Fibroblast of skin of back (primary cell): ENCODE measurements at places on chromosomes 7 and 10.

DNA sequence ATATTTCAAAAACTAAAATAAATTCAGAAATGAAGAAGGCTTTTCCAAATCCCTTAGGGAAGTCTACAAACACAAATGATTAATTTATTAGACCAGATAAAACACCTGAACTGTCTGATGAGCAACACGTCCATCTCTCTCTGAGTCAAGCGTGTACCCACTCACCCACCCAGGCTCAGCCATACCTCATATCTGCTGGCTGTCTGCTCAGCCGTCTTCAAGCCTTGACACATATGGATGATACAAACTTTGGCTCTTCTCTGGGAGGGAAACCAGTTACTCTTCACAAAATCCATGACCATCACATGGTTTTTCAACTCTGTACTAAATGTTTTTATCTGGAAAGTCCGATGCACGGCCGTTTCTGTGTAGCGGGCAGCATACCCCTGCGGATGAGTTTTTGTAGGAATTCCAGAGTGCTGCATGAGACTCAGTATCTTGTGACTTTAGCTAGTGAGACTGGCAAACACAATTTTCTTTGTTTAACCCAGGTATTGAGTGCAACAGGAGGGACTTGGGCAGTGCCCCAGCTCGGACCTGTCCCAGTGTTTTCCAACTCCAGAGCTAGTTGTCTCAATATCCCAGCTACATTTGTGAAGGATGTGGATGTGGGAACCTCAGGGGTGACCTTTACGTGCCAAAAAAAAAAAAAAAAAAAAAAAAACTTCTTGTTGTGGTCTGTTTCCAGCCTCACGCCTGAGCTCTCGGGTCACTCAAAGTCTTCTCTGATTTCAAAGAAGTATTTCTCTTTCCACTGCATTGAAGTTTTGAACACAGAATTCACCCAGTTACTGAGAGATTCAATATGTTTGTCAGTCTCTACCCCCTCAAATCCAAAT is at the start of gene C10orf90:
Gene C10orf90, minus strand, starts transcription at position 638 of the 839 bp plus-strand sequence. Its CDS starts 213 bp downstream, at position 425.
- DNase-seq: no peak

DNA sequence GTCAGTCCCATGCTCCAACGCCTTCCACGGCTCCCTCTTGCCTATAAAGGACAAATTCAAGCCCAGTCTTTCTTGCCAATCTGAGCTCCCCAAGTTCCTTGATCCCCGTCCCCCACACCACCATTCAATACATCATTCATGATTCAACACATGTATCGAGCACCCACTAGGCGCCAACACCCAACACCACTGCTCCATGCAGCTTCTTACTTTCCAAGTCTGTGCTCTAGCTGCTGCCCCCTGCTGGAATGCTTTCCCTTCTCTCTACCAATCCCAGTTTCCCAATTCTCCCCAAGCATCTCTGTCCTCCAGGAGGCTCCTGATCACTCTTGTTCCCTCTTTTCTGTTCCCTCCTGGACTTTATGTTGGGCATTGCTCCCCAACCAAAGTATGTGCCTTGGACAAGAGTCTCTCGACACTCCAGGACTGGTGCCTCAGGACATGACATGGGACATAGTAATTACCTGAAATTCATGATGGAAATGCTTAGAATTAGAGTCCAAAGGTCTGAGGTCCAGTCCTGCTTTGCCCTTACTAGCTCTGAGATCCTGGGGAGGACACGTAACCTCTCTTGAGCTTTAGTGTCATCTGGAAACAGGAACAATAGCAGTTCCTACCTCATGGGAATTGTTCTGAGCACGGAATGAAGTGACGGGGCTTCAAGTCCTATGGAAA is 172.7 kb downstream of the NEURL1 start:
- DNase-seq: no peak

GRCh38 chr10:83346266-83346910 is 792.9 kb upstream of the GHITM start:
- DNase-seq: peak; percentile 86

DNA sequence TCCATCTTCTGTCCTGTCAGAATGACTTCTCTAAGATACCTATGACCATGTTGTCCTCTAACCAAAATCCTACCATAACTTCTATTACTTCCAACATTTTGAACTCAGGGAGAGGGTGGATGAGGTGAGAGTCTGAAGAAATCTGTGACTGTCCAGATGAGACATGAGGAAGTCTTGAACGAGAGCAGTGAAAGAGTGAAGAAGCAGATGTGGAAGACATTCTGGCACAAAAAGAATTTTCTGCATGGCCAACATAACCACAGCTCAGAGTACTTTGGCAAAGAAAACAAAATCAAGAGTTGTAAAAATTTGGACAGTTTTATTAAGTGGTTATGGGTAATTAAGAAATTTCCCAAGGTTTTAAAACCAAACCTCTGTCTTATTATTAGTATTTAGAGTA is 141.6 kb downstream of the CPEB3 start:
- no peak for DNase-seq

- peak; percentile 54 for DNase-seq
These were observed 72.5 kb downstream of the C10orf90 start for GRCh38 chr10:126598009-126598408.

- no peak for DNase-seq
These were observed 7.5 kb downstream of the PRKAG2 start for GRCh38 chr7:151869455-151869854.

DNA sequence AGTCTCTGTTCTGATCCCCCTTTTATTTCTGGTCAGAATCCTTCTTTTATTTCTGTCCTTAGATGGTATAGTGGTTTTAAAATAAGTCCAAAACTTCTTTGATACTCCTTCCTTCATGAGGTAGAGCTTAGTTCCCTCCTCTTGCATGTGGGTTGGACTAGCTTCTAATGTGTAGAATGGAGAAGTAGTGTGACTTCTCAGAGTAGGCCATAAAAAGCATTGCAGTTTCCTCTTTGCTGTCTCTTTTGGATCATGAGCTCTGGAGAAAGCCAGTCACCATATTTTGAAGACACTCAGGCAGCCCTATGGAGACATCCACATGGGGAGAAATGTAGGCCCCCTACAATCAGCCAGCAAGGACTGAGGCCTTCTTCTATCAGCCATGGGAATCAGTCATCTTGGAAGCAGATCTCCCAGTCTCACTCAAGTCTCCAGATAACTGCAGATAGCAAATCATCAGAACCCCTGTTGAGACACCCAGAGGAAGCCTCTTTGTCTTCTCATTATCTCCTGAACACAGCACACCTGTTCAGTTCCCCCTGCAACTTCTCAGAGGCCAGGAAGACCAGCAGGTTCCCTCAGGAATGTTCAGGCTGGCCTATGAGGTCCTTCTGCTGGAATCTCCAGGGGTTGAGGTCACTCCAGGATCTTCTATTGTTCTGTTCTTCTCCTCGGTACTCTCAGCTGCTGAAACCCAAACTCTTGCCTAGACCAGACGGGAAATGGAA is 511.9 kb upstream of the ZMIZ1 start:
- DNase-seq: no peak

DNA sequence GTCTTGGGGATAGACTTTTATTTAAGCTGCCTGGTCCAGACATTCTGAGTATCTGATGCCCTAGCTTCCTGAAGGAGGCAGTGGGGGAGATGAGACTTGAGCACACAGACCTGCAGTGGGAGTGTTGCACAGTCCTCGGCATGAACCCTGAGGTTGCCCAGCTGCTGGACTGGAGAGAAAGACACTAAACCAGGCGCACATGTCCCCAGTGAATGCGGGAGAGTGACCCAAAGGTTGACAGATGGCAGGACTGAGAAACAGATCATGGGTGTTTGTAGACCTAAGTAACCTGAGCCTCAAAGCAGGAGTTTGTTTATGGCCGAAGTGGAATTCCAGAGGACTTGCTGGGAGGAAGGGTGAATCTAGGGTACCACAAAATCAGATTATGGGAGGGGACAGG is 15.7 kb upstream of the MSRB2 start:
- DNase-seq: no peak

DNA sequence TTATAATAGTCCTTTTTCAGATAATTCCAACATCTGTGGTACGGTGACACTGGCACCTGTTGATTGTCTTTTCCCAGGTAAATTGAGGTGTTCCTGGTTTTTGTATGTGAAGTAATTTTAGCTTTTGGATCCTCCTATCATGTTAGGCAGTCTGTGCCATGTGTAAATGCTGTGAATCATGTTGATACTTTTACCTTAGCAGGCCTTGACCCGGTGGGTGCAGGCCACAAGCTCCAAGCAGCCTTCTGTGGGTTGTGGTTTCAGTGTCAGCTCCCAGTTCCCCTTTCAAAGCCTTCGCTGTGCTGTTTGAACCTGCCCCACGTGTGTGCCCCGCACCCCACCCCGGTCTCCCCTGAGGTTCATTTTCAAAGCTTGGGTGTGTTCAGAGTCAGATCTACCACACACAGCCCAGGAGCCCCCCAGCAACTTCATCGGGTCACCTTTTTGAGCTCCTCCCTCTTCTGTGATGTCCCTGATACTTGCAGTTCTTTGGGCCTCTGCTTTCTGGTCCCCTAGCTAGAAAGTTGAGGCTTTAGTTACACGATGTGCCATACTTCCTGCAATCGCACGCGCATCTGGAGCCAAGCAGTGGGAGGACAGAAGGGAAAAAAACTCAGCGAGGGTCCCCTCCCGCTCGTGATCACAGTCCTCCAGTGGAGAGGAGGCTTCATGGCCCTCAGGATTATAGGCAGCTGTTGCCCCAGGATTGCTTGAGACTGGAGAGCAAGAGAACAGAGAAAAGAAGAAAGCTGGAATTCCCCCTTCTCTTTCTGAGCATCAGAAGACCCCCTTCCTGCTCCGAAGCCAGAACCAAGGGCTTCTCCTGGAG is 8.7 kb upstream of the BHLHA15 start:
- DNase-seq: no peak
